ENCODE measurements at places on chromosomes 3 and 15.

DNA sequence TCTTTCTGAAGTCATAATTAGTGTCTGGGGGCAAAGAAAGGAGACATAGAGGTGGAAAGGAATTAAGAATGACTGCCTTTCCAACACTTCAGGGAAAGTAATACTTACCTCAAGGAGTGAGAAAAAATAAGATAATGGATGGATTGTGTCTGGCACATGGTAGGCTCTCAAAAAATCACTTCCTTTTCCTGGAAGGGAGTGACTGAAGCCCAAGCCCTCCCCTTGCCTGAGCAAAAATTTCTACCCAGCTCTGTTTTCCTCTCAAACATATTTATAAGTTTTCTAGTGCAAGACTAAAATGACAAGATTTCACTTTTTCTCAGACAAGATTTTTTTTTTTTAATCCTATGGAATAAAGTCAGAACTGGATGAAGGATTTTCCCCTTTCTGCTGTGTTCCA is 145.0 kb downstream of the IGSF11 start:
- no peak for DNase-seq

DNA sequence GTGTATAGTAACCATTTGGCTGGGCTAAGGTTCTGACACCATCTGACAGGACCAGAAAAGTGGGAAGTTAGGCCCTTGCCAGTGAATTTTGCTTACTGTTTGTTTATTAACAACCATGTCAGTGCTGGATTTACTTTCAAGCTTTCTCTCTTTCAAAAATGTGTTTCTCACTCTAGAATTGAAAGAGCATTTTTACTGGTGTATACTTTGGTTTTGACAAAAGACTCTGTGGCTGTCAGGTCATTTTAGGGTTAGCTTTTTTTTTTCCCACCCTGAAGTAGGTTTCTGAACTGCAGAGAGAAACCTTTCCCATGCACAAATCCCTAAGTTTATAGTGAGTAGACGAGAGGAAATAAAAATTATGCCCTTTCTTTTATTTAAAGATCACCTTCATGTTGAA is 230.0 kb upstream of the TBC1D5 start:
- DNase-seq, result no peak

DNA sequence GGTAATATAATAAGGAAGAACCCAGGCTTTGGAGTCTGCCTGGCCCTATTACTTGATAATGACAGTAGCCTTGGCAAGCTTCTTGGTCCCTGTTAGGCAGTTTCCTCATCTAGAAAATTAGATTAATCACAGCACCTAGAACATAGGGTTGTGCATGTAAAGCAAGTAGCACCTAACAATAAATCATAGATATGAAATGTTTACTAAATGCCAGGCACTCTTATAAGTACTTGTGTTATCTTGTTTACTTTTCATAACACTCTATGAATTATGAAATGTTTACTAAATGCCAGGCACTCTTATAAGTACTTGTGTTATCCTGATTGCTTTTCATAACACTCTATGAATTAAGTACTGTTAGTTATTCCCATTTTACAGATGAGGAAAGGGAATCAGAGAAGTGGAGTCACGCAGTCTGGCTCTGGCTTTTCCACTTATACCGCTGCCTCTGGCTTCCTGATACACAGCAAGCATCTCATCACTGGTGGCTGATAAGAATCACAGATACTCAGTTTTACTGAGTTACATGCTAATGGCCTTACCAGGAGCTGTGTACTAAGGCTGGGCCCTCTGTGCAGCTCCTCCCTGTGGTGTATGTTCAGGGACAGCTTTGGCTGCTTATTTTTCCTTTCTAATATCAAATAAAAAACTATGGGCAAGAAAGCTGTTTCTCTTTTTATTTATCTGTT is 123.4 kb downstream of the FEZF2 start:
- no peak for DNase-seq

GRCh38 chr3:112897791-112898190 is 51.1 kb upstream of the CD200R1L start:
- DNase-seq, result no peak

- DNase-seq, result no peak
Observed at GRCh38 chr3:36738702-36739101, 25.7 kb downstream of the DCLK3 start.

GRCh38 chr3:57112206-57112605 is 51.7 kb downstream of the SPATA12 start:
- no peak for DNase-seq

GRCh38 chr15:77034695-77035489 is 36.0 kb downstream of the TSPAN3 start:
- DNase-seq, result no peak

- peak; percentile 37 for DNase-seq
Observed at GRCh38 chr3:108328821-108329486, 32.6 kb downstream of the HHLA2 start.

DNA sequence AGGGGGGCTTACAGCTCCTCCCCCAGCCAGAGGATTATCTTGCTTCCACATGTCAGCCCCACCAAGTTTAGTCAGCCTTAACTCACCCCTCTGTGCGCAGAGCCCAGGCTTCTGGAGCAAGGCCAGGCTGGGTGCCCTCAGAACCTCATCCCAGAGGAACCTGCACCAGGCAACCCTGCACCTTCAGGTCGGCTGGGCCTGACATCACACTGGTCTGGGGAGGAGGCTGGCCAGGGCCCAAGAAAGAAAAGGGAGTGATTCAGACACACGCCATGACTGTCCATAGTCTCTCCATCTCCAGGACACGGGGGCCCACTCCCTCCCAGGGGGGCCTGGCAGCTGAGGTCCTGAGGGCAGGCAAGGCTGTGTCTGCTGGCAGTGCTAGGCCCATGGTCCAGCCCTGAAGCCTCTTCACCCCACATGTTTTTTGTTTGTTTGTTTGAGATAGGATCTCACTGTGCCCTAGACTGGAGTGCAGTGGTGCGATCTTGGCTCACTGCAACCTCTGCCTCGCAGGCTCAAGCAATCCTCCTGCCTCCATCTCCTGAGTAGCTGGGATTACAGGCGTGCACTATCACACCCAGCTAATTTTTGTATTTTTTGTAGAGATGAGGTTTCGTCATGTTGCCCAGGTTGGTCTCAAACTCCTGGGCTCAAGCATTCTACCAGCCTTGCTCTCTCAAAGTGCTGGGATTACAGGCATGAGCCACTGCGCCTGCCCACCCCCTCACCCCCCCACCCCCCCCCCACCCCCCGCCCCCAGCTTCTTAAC is 11.1 kb downstream of the TNK2 start:
- DNase-seq, result peak; percentile 87

DNA sequence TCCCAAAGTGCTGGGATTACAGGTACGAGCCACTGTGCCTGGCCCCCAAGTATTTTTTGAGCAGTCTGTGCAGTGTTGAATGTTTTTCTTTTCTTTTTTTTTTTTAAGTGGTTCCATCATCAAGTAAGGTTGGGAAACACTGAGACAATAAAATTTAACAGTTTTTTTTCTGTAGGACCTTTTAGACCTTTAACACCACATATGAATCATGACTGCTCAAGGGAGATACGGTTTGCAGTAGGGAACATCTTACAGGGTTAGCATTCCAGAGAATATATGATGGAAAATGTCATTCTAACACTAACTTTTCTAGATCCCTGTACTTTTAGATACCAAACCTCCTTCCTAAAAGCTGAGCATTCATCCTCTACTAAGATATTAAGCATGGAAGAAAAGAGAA is 41.7 kb downstream of the SNX4 start:
- no peak for DNase-seq

- peak; percentile 83 for DNase-seq
Observed at GRCh38 chr15:63553388-63553791, 43.8 kb upstream of the FBXL22 start.

- DNase-seq, result no peak
Observed at GRCh38 chr3:130488288-130488687, 28.7 kb upstream of the COL6A6 start.

DNA sequence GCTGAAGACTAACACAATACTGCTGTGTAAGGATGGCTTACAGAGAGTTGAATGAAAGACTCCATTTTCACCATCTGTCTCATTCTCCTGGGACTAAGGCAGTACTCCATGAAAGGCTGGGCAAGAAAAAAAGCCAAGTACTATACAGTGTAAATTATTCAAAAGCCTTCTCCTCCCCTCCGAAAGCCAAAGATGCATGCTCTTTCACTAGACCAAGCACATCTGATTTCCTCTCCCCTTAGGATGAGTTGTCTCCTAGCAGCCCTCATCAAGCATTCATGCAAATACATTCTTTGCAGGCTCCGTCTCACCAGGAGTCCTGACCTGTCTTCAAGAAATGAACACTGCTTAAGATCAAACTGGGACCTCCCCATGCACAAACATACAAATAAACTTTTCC is 133.5 kb upstream of the THBS1 start:
- no peak for DNase-seq

- no peak for DNase-seq
Observed at GRCh38 chr3:144296808-144297207, 325.2 kb downstream of the DIPK2A start.

DNA sequence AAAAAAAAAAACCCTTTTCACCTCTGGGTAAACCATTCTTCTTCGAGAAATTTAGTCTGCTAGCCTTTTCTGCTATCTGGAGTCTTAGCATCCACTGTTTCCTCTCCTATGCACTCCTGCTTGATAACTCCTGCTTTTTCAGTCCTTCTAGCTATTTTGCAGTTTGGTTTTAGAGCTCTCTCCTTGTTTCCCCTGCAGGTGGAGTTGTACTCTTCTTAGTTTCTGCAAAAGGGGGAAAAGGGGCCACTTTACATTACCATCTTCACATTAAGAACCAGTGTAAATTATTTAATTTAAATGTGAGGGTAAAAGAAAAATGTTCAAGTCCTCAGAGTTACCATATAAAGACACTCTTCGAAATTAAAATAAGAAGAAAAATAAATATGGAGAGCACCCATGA is 23.6 kb upstream of the MYLK start:
- DNase-seq, result no peak

DNA sequence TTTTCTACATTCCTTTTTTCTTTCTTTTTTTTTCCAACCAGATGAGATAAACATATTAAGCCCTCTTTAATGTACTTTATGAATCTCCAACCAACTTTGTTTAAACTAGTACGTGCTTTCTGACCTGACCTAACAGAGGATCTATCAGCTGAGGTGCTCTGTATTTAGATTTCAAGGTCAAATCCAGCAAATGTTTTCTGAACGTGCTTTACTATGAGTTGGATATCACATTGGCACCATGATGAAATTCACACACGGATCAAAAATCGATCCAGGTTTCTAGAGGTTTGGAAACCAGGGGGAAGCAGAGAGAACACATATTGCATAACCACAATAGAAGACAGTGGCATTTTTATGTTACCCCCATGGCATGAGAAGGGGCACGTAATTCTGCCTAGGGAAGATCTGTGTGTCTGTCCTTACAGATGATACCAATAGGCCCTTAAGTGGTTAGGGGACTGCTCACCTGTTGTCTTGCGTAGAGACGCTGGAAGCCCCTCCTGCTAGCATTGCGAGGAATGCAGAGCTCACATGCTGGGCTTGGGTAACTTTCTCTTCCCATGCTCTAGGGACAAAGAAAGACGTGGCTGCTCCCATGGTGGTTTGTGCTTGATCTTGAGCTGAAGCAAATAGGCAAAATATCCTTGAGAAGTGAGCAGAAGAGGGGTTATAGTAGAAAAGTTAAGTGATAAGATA is 59.3 kb upstream of the ABHD10 start:
- no peak for DNase-seq

GRCh38 chr15:45414215-45414885 is 36.0 kb upstream of the GATM start:
- DNase-seq, result no peak
